Glomerular endothelial cell (primary cell): ENCODE measurements at places on chromosomes 4 and X.

GRCh38 chr4:186854256-186854655 lies 130.6 kb upstream of the FAT1 start:
- no peak for DNase-seq

- no peak for DNase-seq
Observed at GRCh38 chrX:139560221-139560620, 29.7 kb downstream of the F9 start.

DNA sequence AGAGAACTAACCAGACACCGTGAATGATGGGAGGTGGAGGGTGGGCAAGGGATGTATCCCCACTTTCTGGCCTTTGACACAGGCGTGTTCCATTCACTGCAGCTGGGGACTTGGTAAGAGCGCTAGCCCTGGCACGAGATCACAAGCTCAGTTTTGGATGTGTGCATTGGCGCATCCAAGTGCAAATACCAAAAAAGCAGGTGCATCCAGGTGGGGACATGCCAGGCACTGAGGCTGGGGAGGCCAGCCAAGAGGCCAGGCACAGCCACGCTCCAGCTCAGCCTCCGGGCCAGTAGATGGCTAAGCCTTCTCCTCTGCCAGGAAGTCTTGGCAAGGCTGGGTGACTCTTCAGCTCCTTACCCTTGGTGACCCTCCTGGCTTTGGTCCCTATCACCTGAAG lies 4.4 kb upstream of the ZFP92 start:
- DNase-seq: no peak

DNA sequence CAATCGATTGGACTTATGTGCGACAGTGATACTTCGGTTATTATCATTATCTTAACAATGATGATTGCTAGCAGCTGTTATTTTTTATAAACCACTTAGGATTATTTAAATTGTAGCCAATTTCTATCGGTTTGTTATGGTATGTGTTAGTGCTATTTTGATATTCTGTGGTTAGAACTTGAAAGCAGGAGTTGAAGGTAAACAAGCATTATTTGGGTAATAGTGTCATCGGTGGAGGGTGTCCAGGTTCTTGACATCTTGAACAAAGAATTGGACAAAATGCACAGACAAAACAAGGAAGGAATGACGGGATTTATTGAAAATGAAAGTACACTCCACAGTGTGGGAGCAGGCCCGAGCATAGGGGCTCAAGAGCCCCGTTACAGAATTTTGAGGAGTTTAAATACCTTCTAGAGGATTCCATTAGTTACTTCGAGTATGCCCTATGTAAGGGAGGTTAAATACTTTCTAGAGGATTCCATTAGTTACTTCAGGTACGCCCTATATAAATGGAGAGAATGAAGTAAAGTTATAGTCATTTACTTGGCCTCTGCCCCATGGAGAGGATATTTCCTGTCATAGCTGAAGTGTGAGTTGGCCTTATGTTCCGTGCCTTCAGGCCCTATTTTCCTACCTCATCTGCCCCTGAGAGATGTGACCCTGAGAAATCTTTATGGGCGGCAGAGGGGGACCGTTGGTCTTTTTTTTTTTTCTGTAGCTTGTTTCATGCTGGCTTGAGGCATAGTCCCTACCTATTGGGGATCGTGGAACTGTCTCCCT lies 13.1 kb downstream of the MOB1B start:
- DNase-seq: no peak

DNA sequence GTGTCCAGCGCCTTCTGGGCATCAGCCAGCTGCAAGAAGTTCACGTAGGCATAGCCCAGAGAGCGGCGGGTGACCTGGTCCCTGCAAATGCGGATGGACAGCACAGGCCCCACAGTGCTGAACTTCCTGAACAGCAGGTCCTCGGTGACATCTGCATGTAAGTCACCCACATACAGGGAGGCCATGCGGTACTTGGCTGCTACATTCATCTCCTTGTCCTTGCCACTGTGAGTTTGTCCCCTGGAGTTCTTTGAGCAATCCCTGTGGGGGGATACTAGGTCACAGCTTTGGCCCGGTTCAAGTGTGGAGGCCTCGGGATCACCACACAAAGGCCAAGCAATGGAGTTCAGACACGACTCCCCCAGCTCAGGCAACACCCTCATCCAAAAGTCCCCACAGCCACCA lies 776 bp downstream of the PABPC4L start:
- no peak for DNase-seq

DNA sequence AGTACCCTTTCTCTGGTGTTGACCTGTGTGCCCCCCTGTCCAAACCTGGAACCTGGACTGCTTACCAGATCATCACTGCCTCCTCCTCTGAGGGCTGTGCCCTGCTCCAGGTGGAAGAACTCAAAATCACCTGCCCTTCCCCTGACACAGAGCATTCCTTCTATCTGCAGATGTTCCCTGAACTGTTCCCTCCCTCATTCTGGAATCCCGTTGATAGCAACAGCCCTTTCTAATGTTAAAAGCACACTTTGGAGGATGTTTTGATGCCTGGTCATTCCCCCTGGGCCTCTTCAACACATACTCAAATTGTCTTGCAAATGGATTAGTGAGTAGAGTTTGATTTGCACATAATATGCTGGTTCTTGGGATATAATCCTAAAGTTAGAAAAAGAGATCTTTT lies 225.8 kb downstream of the FGF13 start:
- no peak for DNase-seq

DNA sequence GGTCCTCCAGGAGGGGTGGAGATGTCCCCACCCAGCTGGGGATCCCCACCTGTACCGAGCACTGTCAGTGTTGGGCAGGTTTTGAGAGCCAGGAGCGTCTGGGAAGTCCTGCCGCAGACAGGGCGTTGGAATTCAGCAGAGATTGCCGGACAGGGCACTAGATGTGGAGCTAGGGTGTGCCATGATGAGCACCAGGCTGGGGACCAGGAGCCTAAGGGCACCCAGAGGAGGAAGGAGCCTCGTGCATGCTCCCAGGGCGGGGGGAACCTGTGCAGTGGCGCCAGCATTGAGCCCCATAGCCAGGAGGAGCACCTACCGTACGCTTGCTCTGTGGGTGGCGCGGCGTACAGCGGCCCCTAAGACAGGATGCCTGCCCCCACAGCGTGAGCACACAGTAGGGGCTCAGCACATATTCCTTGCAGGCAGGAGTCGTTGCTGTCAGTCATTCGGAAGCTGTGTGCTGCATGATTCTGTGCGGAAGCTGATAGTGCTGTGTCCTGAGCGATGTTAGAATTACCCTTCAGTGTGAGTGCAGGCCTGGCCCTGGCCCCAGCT lies 18.8 kb upstream of the TADA2B start:
- no peak for DNase-seq

- no peak for DNase-seq
Observed at GRCh38 chr4:157772907-157773306, 399.9 kb downstream of the GASK1B start.

DNA sequence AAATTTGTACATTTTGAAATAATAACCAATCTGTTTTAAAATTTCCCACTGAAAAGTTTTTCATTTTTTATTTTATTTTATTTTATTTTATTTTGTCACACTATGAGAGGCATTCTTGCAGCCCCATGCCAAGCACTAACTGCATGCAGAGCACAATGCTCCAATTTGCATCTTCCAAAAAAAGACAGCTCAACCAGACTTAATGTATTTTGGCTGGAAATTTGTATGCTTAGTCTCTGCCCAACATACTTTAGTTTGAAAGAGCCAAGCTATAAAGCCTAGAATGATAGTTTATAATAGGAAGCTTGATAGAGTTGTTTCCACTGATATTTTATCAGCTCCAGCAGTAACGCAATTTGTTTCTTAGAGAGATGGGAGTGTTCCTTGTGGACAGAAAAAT lies 235.5 kb downstream of the GALNTL6 start:
- no peak for DNase-seq

GRCh38 chr4:168273838-168274237 lies 44.7 kb downstream of the DDX60 start:
- no peak for DNase-seq

DNA sequence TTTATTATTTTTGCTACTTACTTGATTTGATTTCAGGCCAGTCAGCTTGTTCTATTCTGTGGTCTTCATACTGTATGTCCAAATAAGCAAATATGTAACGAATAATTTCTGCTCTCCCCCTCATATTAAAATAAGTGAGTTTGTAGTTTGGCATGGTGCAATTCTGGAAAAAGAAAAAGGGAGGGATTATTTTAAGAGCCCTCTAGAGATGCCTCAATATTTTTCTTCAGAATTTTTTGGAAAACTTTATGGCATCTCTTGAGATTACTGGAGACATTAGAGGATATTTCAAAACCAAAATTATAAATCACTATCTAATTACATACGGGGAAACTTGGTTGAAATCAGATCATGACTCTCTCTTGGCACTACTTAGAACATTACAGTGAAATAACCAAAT lies 8.2 kb downstream of the HPGDS start:
- DNase-seq: no peak

DNA sequence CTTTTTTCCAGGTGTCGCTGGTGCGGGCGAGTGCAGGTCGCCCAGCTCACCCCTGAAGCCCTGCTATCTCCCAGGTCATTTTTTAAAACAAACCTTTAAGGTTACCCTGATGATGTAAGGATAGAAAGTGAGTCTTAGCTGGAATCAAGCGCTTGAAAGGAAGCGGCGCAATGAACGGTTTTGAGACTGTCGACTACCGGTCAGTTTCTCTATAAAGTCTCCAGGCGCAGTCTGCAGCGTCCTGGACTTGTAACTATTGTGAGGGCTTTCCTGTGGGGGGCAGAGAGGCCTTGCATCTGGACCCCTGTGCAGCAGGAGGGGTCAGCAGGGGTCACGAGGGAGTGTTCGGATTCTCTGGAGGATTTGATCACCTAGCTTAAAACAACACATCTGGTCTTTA lies 1.6 kb downstream of the KIT start:
- no peak for DNase-seq

DNA sequence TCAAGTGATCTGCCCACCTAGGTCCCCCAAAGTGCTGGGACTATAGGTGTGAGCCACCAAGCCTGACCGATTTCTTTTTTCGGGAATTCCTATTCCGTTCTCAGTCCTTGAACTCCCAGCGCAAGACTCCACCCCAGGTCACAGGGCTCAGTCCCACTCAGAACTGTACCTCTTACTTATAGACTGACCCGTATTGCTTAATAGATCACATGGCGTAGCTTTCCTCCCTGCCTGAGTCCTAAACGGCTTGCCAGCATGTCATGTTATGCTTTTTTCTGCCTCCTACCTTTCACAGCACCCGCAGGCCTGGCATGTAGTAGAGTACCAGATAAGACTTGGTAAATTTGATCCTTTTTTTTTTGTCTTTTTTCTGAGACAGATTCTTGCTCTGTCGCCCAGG lies 22.4 kb downstream of the SAT1 start:
- DNase-seq: no peak

- DNase-seq: no peak
Observed at GRCh38 chr4:119512398-119512797, 116.2 kb downstream of the PDE5A start.

- DNase-seq: no peak
Observed at GRCh38 chr4:54707406-54707805, 49.6 kb downstream of the KIT start.

DNA sequence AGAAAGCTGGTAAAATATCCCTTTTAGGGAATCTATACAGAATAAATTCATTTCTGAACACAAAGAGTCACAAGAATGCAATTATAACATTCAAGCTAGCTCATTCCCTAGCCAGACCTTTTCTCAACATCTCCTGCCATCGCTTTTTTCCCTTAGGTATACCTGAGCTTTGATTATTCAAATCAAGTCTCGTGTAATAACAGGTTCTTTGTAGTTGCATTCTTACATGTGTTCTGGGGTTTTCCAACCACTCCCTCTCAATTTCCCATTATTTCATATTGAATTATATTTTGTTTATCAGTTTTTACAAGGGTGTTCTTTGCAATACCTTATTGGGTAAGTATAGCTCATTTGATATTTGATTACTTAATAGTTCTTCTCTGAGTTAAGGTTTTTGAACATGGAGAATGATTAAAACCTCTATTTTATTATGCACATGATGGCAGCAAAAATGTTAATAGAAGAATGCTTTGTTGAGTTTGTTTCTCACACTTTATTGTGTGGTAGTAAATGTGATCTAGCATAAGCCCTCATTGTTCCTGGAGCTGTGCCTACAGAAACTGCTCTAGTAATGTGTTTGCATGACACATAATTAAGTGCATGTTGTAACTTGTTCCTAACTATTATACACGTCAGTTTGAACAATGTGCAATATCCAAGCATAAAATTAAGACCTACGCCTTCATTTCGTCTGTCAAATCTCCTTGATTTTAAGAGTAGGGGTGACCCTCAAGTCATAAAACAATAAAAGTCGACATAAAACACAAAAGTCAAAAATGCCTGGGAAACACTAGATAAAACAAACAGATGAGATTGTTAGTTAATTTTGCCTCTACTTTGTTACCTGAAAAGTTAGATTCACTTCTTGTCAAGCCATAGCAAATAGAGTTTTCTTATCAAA lies 124.0 kb upstream of the POF1B start:
- no peak for DNase-seq

GRCh38 chrX:24264383-24264782 lies 49.5 kb downstream of the SUPT20HL2 start:
- DNase-seq: no peak

DNA sequence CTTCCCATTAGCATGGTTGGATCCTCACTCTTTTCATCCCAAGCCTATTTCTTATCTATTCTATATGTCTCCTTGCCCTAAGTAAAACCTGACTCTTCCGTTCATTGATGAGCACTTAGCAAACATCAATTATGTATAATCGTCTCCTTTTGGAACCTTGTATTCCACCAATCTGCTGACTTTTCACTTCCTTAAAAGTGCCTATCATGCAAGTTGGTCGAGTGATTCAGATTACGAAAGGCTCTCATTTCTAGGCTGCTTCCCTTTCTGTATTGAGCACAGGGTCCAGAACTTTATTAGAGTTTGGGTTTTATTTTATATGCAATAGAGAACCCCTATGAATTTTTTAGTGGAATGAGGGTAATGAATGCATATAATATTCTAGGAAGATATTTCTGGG lies 27.1 kb upstream of the ALB start:
- no peak for DNase-seq

- DNase-seq: peak; percentile 45
Observed at GRCh38 chrX:20144491-20144890, 2.9 kb upstream of the EIF1AX start.

DNA sequence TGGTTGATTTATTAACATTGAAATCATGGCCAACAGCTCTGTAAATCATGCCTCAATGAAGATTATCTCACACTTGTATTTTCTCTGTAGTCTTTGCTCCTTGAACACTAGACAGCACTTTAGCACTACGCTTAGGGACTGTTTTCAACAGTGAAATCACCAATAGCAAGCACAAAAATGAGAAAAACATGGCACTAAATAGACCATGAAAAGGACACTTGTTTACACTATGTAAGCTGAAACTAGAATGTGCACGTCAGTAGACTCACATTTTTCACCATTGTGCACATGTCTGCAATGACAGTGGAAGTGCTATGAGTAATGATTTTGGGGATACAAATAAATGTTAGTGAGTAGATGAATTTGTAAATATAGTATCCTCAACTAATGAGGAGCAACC lies 3.1 kb downstream of the BMP2K start:
- no peak for DNase-seq

DNA sequence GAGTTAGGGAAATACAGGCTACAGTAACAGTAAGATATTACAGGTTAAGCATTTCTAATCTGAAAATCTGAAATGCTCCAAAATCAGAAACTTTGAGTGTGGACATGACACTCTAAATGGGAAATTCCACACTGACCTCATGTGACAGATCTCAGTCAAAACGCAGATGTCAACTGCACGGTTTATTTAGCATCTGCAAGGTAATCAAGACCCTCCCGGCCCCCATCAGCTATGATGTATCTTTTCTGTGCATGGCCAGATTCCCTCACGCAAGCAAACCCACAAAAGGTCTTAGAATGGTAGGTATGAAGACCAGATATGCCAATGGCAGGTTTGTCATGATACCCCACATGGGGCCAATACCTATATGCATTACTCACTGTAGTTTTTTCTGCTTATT lies 82.8 kb downstream of the COQ2 start:
- DNase-seq: no peak
